ENCODE measurements at places on chromosomes 12 and 14.

- no peak for DNase-seq
Measured at GRCh38 chr12:89768586-89769482, 60.2 kb upstream of the ATP2B1 start.

DNA sequence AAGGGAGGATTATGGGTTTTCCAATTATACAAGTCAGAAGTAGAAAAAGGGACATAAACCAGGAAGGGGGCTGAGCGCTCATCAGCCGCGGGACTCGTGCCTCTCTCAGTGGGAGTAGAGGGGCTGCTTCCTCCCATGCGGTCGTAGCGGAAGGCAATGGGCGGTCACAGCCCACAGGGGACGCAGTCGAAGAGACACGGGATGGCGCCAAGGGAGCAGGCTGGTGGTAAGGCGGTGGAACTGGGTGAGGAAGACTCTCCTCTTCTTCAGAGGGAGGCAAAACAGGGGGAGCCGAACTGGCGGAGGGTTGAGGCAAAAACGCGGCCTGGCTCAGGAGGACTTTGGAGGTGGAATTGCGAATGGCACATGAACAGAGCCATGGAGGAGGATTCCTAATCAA is 677.7 kb downstream of the TMEM121 start:
- DNase-seq, result no peak

- no peak for DNase-seq
Measured at GRCh38 chr12:84772281-84772680, 140.3 kb downstream of the SLC6A15 start.

GRCh38 chr14:54627219-54627539 is 60.3 kb downstream of the SAMD4A start:
- DNase-seq, result no peak

- DNase-seq, result no peak
Measured at GRCh38 chr14:101851736-101852405, 90.4 kb downstream of the PPP2R5C start.

DNA sequence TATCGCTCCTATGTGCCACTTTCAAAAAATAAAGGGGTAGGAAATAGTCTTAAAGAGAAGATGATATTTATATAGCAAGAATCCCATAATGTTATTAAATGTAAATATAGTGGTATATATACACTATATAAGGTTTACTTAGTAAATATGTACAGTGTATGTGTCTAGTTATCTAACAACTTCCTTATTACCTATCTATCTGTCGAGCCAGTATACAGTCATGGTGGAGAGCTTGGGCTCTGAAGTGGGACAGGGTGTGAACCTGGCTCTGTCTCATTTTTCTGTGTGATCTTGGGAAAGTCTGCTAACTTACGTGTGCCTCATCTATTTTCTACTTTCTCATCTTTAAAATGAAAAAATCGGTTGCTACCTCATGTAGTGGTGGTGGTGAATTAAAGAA is 62.8 kb upstream of the SINHCAF start:
- DNase-seq, result no peak

DNA sequence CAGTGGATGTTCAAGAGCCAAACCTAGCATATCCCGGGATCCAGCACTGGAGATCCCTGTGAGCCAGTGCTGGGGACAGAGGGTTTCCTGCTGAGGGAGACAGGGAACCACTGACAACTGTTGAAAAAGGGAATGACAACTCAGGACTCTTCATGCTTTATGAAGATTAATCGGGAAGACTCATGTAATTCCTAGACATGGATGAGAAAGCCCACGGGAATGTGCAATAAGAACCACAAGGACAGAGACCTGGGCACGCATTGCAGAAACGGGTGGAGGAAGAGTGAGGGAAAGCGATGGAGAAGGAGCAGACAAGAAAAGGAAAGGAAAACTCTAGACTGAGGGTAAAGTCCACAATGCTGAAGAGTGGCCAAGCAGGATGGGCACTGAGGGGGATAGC is 296.0 kb downstream of the PCNX1 start:
- no peak for DNase-seq

DNA sequence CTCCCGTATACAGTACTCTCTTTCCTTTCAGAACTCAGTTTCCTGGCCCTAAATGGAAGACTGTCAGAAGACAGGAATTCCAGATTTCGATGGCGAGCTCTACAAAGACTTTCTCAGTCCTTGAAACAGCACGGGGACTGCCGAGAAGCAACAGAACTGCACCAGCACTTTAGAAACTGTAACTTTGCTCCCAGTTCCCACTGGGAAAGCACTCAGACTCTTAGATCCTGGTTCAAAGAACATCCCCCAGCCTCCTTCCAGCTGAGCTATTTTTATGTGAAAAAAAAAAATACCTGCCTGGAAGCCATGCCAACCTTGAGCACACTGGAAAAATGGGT is 1.8 kb downstream of the PXN start:
- no peak for DNase-seq

DNA sequence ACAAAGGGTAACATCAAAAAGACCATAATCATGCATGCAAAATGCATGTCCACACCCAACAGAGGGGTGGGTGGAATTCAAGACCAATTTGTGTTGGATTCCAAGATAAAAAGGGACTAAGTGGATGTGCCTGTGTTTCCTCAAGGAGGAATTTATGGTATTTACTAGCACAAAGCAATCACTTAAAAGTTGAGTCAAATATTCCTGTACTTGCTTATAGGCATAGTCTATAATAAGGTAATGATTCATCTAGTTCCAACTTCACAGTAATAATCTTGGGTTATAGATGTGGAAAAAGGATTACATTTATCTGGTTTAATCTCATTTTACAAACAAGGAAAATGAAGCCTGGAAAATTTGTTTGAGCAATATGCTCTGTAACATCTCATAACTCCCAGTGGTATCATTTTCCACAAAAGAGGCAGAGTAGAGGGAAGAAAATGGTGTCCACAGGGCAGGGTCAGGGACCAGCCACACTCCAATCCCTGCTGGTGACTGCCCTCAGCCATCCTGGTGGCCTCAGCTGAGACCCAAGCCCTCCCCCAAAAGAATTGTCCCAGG is 80.8 kb upstream of the REP15 start:
- DNase-seq, result no peak

GRCh38 chr14:102911541-102911951 is 10.9 kb upstream of the AMN start:
- DNase-seq, result no peak

- no peak for DNase-seq
Measured at GRCh38 chr12:121224591-121224990, 14.7 kb downstream of the P2RX4 start.

- no peak for DNase-seq
Measured at GRCh38 chr14:73879027-73879426, 7.6 kb upstream of the ZNF410 start.

GRCh38 chr12:5921027-5921909 is 23.8 kb downstream of the ANO2 start:
- no peak for DNase-seq

- no peak for DNase-seq
Measured at GRCh38 chr14:62921466-62921865, 123.8 kb downstream of the KCNH5 start.

DNA sequence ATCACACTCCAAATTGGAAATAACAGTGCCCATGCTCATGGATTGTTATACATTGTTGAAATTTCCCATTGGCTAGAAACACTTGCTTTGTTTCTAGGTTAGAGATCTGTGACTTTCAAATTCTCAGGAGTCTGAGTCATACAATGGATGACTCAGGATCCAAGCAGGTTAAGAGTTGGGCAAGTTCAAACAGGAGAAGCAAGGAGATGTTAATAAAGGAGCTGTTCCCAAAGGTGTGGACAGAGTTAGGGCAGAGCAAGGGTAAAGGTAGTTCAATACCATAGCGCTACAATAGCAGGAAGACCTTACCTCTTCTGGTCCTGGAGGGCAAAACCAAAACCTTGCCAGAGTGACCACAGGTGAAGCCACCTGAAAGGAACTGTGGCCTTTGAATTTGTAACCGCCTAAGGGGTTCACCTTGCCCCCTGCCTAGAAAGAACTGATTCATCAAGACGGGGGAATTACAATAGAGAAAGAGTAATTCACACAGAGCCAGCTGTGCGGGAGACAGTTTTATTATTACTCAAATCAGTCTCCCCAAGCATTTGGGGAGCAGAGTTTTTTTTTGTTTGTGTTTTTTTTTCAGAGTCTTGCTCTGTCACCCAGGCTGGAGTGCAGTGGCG is 4.2 kb upstream of the AMN1 start:
- DNase-seq, result no peak

GRCh38 chr14:104845834-104846441 is 19.1 kb upstream of the CEP170B start:
- DNase-seq, result no peak

- DNase-seq, result peak; percentile 35
Measured at GRCh38 chr14:93137864-93138263, 22.1 kb upstream of the ITPK1 start.

DNA sequence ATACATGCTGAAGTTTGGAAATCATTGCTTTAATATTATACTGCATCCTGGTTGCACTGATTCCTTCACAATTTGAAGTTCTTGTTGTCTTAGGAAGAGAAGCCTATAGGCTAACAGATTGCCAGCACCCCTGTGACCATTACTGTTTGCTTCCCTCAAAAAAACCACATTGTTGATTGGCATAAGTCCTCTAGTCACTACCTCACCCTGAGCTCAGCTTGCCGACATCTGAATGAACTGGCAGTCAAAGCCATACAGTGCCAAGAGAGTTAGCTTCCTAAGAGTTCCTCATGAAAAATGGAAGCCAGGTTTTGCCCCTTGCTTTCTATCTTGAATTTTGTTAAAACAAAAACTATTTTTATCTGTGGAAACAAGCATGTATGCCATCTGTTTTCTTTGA is 276.1 kb downstream of the SYT1 start:
- DNase-seq, result no peak

GRCh38 chr12:93804392-93805179 is 127.4 kb downstream of the CRADD start:
- DNase-seq, result no peak

DNA sequence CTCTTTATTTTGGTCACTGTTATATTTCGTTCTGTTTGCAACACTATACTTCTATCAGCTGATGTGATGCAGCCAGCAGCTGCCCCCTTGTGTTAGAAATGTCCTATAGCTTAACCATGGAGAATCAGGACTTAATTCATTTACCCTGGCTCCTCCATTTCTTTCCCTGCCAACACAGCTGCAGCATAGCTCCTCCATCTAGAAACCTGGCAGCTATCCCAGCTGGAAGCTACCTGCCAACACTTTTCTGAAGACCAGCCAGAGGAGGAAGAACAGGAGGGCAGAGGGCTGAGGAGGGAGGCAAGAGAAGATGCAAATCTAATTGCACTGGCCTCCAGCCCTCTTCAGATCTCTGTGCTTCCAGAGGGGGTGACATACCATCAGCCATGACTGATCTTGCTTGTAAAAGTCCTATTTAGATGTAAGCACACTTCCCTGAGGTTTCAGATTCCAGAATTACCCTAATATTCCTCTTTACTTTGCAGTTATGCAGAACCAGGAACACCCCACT is 156.8 kb upstream of the TMEM260 start:
- peak; percentile 53 for DNase-seq

DNA sequence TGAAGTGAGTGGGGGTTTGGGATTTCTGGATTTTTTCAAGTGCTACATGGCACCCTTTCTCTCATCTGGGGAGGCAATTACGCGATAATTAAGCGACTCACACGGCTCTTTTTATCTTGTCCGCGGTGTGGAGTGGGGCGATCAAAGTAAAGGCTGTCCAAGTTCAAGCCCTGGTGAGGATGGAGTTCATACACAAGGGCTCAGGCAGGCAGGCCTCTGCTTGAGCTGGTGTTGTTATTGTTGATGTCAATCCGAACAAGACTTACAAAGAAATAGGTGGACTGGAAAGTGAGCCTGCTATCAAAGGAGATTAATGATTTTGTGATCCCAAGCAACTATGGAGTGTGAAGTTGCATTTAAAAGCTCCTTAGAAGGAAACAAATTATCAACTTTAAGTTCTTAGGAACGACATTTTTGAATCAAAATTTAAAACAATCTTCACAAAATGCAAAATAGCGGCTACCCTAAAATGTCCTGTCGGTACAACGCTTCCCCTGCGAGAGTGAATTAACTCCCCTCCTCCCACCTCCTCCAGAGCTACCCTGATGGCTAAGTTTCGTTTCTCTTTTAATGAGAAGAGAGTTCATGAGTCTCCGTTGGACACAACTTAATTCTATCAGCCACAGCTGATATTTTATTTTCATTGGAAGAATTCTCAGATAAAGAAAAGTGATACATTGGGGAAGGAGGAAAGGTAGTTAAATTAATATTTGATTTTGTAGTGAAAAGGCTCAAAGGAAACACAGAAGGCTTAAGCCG is 5.9 kb downstream of the FOXA1 start:
- peak; percentile 23 for DNase-seq

DNA sequence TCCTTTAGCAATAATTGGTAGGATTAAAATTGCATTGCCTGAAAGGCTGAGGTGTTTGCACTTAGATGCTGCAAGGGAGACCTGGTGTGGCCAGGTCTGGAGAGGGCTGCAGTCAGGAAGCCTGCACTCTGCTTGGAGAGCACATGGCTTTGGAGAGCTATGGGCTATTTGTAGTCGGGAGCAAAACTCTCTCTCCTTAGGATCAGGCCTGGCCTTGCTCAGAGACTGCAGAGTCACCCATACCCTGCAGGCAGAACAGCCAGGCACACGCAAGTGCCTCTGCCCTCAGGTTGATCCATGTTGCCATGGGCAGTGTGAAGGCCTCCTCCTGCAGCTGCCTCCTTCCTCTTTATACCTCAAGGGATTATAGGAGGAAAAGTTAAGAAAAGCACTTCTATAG is 26.8 kb downstream of the CKB start:
- DNase-seq, result no peak

DNA sequence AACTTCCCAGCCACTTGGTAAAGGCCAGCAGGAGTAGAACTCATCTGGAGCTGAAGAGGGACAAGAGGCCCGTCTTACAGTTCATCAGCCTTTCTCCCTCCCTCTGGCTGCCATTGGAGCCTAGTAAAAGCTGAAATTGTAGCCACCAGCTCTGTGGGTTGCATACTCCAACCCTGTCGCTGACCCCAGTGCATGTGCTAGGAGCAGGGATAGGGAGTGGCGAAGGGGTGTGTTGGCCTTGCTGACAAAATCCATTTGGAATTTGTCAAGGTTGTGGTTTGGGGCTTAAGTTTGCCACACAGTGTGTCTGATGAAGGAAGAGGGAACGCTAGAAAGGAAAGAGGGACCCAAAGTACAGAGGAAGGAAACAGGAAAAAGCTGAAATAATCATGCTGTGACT is 4.0 kb upstream of the ARF3 start:
- no peak for DNase-seq

GRCh38 chr12:124033859-124034258 is 60.8 kb downstream of the ZNF664 start:
- DNase-seq, result no peak

DNA sequence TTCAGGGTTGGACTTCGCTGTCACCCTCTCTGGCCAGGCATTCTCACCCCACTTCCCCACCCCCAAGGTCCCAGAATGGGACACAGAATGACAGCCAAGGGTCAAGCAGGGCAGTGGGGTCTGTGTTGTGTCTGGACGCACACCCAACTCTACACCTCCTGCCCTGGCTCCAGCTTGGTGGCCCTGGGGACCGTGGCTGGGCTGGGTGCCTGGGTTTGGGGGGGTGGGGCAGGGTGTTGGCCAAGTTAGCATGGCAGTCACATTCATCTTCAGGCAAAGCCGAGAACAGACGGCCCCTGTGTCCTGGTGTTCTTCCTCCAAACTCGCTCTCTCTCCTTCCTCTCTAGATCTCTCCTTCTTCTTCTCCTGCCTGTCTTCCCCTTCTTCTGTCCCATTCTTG is 5.6 kb downstream of the LRP1 start:
- no peak for DNase-seq

GRCh38 chr12:110742096-110742717 is 484 bp downstream of the PPP1CC start:
- no peak for DNase-seq

- DNase-seq, result no peak
Measured at GRCh38 chr14:59631237-59631636, 54.6 kb upstream of the CCDC175 start.

- no peak for DNase-seq
Measured at GRCh38 chr12:119989731-119990381, 820 bp downstream of the BICDL1 start.
